ENCODE measurements at places on chromosomes 1 and 21. TPM values are rescaled to one million over a fixed set of nuclear protein-coding genes. Genes with fewer than 3 reads are reported as not detected.

SERTAD4 gene
- not detected for total RNA-seq

ITLN2 gene
- not detected for total RNA-seq

MAP3K21 gene
- 4.6 TPM for total RNA-seq

KCNJ15 gene
- not detected for total RNA-seq

VSIG8 gene
- not detected for total RNA-seq

LCK gene
- total RNA-seq: 474 TPM

DNA sequence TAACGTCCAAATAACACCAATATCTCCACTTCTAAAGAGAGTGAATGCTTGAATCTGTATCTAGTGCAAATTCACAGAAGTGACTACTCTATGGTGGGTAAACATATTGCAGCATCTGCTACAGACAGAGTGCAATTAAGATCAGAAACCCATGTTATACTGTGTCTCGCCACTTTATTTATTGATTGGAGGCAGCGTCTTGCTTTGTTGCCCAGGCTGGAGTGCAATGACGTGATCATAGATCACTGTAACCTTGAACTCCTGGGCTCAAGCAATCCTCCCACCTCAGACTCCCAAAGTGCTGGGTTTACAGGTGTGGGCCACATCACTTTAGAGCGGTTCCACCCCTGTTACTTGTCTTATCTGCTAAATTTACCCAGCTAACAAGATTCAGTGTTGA is 57.0 kb downstream of the HLCS start:
- no peak overlapping the region for H3K4me3 ChIP-seq
- H3K4me1 ChIP-seq: peaks cover 22% of the 10 kb centered on the region
- H3K27ac ChIP-seq: peak overlapping the region; percentile 22
- H3K36me3 ChIP-seq: peaks cover 7% of the 10 kb centered on the region

- no peak overlapping the region for H3K4me3 ChIP-seq
- H3K27ac ChIP-seq: no peak overlapping the region
- DNase-seq: no peak
- H3K36me3 ChIP-seq: no peaks in the 10 kb centered on the region
- no peaks in the 10 kb centered on the region for H3K27me3 ChIP-seq
- H3K4me1 ChIP-seq: no peaks in the 10 kb centered on the region
Observed at GRCh38 chr1:42419126-42419821, 36.5 kb downstream of the ZMYND12 start.

GRCh38 chr1:77484926-77485325 is 197.5 kb downstream of the ZZZ3 start:
- H3K27ac ChIP-seq: no peak overlapping the region
- H3K27me3 ChIP-seq: no peaks in the 10 kb centered on the region
- H3K4me3 ChIP-seq: no peak overlapping the region
- H3K36me3 ChIP-seq: no peaks in the 10 kb centered on the region
- H3K4me1 ChIP-seq: no peaks in the 10 kb centered on the region
- no peak for DNase-seq

- no peak for DNase-seq
- no peak overlapping the region for H3K27ac ChIP-seq
- peaks cover 88% of the 10 kb centered on the region for H3K36me3 ChIP-seq
Observed at GRCh38 chr1:113899111-113899510, 5.5 kb downstream of the AP4B1 start.

DNA sequence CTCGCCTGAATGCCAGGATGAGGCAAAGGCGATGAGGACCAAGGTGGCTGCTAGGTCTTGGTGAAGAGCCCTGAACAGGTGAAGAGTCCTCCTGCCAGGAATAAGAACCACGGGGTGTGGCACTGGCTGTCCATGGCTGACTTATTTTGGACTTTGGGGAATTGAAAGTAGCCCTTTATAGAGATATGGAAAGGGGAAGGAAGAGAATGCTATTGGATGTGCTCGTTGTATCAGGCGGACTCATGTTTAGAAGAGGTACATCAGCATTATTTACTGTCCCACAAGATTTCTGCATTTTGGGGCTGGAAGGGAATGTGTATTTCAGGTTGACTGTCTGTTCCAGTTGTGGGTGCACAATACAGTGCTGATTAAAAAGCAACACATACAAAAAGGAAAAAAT is 465.8 kb downstream of the DSCAM start:
- H3K4me1 ChIP-seq: no peaks in the 10 kb centered on the region
- H3K27ac ChIP-seq: no peak overlapping the region
- H3K4me3 ChIP-seq: no peak overlapping the region
- DNase-seq: no peak

GRCh38 chr1:201460814-201461644 is 8.0 kb downstream of the PHLDA3 start:
- no peaks in the 10 kb centered on the region for H3K4me1 ChIP-seq
- no peak for DNase-seq
- H3K27me3 ChIP-seq: peaks cover 17% of the 10 kb centered on the region
- no peak overlapping the region for H3K27ac ChIP-seq

DNA sequence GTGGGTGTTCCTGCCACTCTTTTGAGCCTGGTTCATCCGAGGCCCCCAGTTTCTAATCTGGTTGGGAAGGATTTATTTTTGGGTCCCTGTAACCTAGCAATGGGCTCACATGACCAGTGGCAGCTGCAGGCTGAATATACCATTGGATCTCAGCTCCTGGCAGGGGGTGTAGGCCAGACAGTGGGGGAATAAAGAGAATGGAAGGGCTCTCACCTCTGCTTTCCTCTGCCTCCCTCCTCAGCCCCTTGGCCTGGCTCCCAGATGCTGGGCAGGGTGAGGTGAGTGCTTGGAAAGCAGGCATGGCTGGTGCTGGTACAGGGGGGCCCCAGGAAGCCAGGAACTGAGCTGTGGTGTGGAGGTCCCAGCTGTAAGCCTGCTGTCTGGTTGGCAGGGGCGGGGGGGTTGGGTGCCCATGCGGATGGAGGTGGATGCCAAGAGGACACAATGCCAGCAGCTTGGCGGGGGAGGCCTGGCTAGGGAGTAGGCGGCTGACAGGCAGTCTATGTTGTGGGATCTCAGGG is 3.6 kb upstream of the GPR61 start:
- H3K4me1 ChIP-seq: peaks cover 18% of the 10 kb centered on the region
- no peaks in the 10 kb centered on the region for H3K36me3 ChIP-seq
- no peak for DNase-seq
- no peak overlapping the region for H3K27ac ChIP-seq
- H3K4me3 ChIP-seq: no peak overlapping the region
- H3K27me3 ChIP-seq: peaks cover under 1% of the 10 kb centered on the region

GRCh38 chr1:31725777-31726535 is 22.1 kb upstream of the COL16A1 start:
- no peaks in the 10 kb centered on the region for H3K4me1 ChIP-seq
- no peaks in the 10 kb centered on the region for H3K36me3 ChIP-seq
- H3K27me3 ChIP-seq: peaks cover 8% of the 10 kb centered on the region
- no peak overlapping the region for H3K4me3 ChIP-seq
- no peak overlapping the region for H3K27ac ChIP-seq
- DNase-seq: no peak

DNA sequence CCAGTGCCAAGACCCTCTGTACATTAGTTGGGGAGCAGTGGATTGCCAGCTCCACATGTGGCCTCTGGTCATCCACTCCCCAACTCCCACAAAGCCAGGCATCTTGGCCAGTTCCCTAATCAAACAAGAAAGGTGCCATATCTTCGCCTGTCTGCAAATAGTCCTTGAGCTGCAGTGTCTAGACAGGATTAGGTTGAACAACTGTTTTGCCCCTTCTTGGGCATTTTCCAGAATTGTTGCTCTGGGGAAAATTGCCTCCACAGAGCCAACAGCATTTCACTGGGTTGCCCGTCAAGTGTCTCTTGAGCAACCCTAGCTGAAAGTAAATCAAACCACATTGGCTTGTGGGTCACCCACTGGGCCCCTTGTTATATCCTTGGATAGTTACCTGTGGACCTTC is 109.3 kb downstream of the GDAP2 start:
- H3K4me3 ChIP-seq: no peak overlapping the region
- no peak overlapping the region for H3K27ac ChIP-seq
- no peaks in the 10 kb centered on the region for H3K36me3 ChIP-seq
- no peaks in the 10 kb centered on the region for H3K4me1 ChIP-seq
- no peak for DNase-seq

GRCh38 chr21:43812957-43813655 is 23.7 kb downstream of the RRP1 start:
- no peak overlapping the region for H3K27ac ChIP-seq
- no peaks in the 10 kb centered on the region for H3K27me3 ChIP-seq
- no peaks in the 10 kb centered on the region for H3K36me3 ChIP-seq
- no peak for DNase-seq
- no peak overlapping the region for H3K4me3 ChIP-seq

DNA sequence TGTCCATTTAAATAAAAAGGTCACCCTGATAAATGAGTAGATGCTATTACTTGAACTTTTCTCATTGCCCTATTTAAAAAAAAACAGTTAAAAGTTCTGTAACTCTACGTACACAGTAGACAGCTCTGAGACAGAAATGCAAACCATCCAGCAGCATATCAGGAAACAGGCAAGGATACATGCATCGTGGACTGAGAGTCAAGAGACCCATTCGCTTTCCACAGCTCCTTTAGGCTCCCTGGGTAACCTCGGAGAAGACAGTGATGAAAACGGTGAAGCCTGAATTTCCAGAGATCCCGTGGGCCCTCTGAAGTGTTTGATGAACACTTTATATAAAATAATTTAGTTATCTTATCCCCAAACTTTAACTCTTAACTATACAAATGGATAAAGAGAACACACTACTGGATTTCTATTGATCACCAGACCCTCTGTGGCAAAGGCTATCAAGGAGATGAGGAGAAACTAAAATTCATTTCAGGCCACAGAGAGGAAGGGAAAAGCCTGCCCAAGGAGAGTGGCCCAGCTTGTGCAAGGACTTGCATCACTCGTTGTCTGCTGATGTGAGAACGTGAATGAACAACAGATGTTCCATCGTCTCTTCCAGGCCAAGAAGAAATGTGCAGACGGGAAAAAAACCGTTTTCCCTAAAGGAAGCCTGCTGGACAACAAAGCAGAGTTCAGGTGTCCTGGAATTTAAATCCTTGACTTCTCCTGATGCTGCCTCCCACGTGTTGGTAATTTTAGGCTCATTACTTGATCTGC is 131.0 kb downstream of the TGFBR3 start:
- DNase-seq: no peak
- H3K27ac ChIP-seq: no peak overlapping the region
- peaks cover 51% of the 10 kb centered on the region for H3K4me1 ChIP-seq

- H3K4me1 ChIP-seq: no peaks in the 10 kb centered on the region
- no peak overlapping the region for H3K27ac ChIP-seq
- no peak overlapping the region for H3K4me3 ChIP-seq
- no peak for DNase-seq
- H3K36me3 ChIP-seq: no peaks in the 10 kb centered on the region
Observed at GRCh38 chr1:184190616-184191015, 139.1 kb downstream of the TSEN15 start.

GRCh38 chr21:38661197-38661871 is 144.4 kb upstream of the ETS2 start:
- H3K27ac ChIP-seq: no peak overlapping the region
- DNase-seq: no peak
- peaks cover 11% of the 10 kb centered on the region for H3K4me1 ChIP-seq
- H3K4me3 ChIP-seq: peak overlapping the region; percentile 10

DNA sequence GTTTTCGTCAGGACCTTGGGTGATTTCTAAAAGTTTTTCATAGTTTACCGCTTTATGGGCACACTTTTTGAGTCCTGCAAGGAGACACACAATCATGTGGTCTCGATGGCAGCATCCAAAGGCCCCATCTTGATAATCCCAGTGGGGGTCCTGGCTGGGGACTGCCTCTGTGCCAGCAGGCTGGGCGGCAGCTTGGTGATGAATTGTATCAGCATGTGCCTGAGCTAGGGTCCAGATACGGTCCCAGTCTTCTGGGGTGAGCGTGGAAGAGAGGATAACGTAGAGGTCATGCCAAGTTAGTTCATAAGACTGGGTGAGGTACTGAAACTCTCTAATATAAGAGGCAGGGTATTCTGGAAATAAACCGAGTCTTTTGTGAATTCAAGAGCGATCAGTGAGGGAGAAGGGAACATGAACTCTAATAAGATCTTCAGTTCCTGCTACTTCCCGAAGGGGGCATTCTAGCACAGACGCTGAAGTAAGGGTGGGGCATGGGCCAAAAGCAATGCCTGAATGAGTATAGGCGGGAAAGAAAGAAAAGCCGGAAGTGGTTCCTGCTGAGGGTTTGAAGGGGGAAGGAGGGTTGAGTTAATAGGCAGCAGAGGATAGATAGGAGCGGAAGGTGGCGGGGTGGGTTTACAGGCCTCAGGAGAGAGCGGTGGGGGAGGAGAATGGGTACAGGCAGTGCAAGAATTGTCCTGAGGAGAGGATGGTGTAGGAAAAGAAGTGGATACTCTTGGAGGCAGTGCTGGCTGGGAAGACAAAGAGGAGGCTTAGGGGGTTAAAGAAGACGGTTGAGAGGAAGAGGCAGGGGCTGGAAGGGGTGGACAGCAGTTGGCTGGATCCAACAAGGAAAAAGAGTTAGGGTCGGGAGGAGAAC is 1.6 kb downstream of the ERVH48-1 start:
- peak overlapping the region; percentile 5 for H3K4me3 ChIP-seq
- peak; percentile 81 for DNase-seq
- no peaks in the 10 kb centered on the region for H3K27me3 ChIP-seq

Data from activated CD4-positive, alpha-beta memory T cell treated with anti-CD3 and anti-CD28 coated beads, Interleukin-2, amount 10 ng/mL, durations not matched to agents 7 days and 5 days (primary cell).